ENCODE measurements at places on chromosomes 2 and 18.

DNA sequence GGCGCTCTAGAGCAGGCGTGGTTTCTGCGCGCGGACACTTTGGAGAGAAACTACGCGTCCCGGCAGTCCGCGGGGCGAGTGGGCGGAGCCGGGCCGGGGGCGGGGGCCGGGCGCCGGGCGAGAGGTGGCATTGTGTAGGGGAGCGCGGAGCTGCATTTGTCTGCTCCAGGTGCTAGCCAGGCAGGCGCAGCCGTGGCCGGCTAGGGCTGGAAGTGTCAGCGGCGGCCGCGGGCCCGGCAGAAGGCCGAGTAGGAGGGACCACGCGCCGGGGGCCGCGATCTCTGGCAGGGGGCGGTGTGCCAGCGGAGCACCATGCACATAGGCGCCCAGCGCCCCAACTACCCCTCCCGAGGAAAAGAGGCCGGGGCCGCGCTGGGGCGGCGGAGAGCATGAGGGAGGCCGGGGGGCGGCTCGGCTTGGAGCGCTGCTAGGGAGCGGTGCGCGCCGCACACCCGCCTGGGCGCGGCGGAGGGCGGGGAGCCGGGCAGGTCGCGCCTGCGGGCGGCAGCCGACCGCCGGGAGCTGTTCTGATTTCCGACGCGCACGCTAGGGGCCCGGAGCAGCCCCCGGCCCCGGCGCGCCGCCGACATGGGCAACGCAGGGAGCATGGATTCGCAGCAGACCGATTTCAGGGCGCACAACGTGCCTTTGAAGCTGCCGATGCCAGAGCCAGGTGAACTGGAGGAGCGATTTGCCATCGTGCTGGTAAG is at the start of gene FMNL2:
Gene FMNL2 (plus strand): TSS at position 159 of the 710 bp plus-strand sequence.
- peak; percentile 95 for DNase-seq

DNA sequence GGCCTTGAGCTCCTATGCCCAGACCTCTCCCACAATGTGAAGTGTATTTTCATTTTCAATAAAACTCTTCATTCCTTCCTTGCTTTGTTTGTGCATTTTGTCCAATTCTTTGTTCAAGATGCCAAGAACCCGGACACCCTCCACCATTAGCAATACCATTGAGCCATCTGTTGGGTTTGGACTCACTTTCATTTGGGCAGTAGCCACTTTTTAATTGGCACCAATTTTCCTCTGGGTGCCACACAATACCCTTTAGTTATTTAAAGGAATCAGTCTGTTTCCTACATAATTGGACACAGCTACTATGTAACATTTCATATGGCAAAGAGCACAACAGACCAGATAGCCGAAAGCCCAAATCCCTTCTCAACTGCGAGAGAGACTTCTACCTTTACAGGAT is 22.5 kb upstream of the SLC35G4 start:
- no peak for DNase-seq

- DNase-seq = peak; percentile 22
Observed at GRCh38 chr2:3606370-3607201, 11.7 kb downstream of the COLEC11 start.

DNA sequence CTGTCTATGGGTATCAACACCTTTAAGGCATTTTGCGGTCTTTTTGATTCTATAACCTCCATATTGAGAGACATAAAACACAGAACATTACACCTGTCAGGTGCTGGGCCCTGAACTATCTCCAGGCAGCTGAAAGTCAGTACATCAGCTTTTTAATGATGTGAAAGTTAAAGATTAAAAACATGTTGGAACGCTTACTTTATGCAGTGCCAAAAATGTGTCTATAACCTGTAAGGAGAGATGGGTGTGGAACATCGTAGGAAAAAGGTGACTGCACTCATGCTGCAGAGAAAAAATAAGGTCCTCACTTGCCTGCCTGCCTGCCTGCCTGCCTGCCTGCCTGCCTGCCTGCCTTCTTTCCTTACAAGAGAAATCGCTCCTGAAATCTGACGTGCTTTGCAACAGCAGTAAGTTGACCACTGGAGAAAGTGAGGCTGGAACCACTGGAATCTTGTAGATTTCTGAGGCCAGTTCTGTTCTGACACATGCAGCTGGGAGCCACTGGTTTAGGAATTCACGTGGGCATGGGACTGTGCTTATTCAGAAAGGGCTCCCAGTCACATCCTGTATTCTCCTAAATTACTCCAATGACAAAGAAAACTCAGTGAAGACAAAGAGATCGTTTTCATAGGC is 34.1 kb downstream of the BCL11A start:
- DNase-seq = no peak

DNA sequence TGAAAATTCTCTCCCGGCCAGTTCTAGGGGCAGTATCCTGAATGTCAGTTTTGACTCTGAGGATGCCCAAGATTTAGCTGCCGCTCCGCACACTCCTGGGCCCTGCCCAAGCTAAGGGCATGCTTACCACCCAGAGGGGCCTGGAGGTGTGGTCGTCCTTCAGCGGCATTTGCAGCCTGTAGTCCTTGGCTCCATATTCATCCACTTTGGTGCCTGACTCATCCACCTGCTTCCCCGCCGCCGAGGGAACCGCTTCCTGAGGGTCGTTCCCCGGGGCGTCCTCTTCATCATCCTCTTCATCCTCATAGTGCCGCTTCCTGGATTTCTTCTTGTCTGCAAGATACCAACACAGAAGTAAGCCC is 577 bp downstream of the ERCC3 start:
- no peak for DNase-seq

- no peak for DNase-seq
Observed at GRCh38 chr2:104120171-104120570, 733.7 kb upstream of the POU3F3 start.

DNA sequence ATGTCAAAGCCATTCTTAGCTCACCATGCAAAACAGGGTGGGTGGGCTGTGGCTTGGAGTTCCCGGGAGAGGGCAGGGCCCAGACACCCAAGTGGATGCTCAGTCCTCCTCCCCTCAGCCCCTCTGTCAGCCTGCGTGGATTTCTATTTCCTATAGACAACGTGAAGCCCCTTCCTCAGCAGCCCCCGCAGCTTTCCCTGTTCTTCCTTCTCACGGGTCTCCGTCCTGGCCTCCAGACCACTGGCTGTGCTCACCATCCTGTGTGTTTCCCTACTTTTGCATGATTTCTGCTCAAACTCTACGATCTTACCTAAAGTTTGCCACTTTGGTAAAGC is 155.0 kb upstream of the PXDN start:
- DNase-seq = no peak

GRCh38 chr2:101249826-101250225 is 2.9 kb upstream of the CNOT11 start:
- DNase-seq = no peak

- no peak for DNase-seq
Observed at GRCh38 chr2:54233832-54234649, 22.0 kb downstream of the TSPYL6 start.

- no peak for DNase-seq
Observed at GRCh38 chr2:36912695-36913094, 53.6 kb downstream of the STRN start.

GRCh38 chr2:58923869-58924268 is 682.7 kb upstream of the FANCL start:
- DNase-seq = no peak

DNA sequence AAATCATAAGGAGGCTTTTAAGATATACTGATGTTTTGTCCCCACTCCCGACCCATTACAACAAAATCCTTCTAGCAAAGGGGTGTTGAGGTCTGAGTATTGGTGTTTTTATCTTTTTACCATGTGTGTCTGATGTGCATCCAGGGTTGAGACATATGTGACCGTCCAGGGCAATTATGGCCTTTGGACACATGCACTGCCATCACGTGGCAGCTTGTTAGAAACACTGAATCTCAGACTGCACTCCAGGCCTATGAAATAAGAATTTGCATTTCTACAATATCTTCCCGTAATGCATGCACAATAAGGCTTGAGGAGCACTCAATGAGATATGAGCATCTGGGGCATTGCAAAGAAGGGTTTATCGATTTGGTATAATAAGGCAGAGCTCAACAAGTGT is 235.1 kb upstream of the ZNF804A start:
- DNase-seq = peak; percentile 6

DNA sequence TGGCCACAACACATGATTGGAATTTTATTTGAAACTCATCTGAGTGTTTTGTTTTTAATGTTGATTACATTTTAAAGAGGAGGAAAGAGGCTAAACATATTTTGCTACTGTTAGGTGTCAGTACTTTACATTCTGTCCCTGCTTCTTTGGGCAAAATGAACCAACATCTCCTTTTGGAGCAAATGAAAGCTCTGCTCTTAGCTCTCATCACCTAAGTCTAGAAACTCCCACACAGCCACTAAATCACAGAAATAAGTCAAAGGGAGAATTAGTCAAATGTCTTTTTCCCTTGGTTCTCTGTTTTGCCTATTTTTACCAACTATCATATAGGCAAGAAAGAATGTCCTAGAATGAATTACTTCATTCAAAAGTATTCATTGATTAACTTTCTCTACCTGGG is 666.8 kb downstream of the RNF144A start:
- DNase-seq = no peak

DNA sequence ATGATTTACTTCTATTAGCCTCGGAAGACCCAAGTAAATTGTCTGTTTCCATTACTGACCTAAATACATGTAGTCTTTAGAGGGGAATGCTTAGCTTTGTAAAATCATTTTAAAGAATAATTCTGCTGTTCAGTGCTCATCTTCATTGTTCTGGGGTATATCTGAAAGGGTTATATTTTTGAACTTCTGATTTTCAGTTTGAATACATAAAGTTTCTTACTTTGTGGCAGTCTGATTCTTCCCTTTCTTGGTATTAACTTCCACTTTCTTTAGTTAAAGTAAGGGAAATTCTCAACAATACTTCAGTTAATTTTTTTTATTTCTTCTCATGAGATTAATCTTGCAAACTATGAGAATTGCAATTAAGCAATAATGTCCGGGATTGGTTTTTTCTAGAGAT is 148.4 kb downstream of the DOCK10 start:
- no peak for DNase-seq

DNA sequence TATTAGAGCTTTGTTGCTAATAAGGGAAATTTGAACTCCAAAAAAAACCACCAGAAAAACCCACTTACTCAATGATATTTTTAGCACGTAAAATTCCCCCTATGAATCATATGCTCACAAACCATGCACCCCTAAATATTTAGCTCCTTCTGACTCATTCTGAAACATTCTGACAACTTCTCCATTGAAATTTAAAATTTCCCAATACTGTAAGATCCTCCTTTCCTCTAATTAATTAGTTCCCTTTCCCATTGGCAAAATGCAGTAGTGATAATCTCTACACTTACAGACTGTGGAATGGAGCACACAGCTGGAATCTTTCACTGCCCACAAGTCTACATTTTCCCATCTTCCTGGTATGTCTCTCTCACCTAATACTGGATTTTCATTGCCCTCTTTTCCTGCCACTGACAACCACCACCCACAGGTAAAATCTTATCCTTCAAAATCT is 215.8 kb upstream of the ACVR2A start:
- no peak for DNase-seq

GRCh38 chr2:144237108-144237507 is 282.8 kb downstream of the ZEB2 start:
- no peak for DNase-seq

DNA sequence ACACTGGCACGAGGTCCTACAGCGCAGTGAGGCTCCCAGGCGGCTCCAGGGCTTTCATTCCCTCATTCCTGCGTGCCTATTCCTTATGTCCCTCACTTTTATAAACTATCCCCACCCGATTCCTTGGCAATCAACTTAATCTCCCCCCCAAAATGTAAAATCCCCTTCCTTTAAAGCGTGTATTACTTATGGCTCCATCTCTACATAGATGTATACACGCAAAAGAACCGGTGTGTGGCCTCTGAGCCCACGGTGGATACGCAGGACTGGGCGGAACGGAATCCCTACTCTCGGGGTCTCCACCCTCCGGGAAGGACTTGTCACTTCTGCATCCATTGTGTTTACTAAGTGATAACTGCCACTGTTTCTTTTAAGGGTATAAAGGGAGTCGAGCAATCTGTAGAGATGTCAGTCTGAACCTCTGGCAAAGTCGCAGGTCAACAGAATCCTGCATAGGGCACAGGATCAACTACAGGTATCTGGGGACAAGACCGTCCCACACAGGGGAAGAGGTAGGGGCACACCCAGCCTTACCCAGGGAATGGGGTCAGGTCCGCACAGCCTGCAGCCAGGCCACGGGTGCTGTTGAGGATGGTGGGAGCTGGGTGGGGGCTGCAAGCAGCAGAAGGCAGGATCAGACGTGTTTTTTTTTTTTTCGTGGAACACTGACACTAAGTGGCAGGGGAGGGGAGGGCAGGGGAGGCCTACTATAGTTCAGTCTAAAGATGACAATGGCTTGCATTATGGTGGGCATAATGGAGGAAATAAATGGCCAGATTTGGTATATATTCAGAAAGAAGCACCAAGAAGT is 42.1 kb downstream of the HDLBP start:
- DNase-seq = peak; percentile 17

DNA sequence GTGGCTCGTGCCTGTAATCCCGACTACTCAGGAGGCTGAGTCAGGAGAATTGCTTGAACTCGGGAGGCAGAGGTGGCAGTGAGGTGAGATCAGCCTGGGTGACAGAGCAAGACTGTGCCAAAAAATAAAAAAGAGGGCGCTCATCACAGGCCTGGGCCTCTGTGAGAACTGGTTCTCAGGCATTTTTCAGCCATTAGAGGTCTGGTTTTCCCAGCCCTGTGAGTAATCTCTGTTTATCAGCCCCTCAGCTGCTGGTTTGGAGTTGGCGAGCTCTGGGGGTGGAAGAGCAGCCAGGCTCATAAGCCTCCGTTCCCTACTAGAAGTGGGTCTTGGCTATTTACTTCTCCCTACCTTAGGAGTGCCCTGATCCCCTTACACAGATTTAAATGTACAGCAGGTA is 53.1 kb downstream of the CHRNA1 start:
- no peak for DNase-seq

GRCh38 chr18:22912835-22913234 is 20.3 kb upstream of the RBBP8 start:
- DNase-seq = no peak

DNA sequence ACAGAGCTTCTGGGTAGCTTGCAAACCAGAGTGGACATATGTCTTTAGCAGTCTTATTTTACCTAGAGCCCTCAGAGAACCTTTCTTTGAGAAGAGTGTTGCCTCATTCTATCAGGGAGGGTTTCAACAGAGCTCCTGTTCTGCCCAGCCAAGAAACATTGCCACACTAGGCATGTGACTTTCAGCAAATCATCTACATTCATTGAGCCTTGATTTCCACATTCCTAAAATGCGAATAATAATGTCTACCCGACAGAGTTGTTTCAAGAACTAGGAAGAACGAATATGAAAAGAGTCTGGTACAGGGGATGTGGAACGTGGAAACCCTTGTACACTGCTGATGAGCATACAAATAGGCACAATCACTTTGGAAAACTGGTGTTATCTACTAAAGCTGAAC is 7.8 kb upstream of the PRKAG3 start:
- no peak for DNase-seq

DNA sequence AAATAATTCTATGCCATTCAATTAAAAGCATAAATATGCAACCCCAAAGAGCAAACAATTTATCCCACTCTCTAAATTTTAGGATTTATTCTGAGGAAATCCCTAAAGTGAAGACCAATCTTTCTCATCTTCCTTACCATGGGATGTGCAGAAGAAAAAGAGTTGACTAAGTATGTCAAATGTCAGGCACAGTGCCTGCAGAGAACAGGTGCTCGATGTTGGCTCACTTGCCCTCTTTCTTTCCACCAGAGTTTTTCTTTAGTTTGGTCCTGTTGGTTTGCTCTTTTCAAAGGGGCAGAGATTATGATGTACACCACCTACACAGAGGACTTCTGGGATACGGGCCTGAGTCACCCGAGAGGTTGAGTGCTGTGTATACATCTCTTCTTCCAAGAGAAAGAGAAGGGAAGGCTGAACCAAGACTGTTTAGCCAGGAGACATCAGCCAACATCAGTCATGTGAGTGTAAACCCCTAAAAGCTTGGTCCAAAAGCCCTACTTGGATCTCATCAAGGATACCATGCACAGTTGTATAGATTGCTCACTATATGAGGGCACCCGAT is 51.7 kb downstream of the SUMO1 start:
- no peak for DNase-seq
